ENCODE measurements at places on chromosomes 13 and 19.

- no peak for DNase-seq
- H3K4me1 ChIP-seq, result no peaks in the 10 kb centered on the region
Measured at GRCh38 chr19:13696839-13697238, 67.5 kb upstream of the MRI1 start.

GRCh38 chr13:95378603-95379002 lies 77.4 kb upstream of the ABCC4 start:
- DNase-seq, result no peak
- no peak overlapping the region for H3K4me3 ChIP-seq
- H3K27me3 ChIP-seq, result peaks cover 8% of the 10 kb centered on the region
- no peaks in the 10 kb centered on the region for H3K36me3 ChIP-seq

DNA sequence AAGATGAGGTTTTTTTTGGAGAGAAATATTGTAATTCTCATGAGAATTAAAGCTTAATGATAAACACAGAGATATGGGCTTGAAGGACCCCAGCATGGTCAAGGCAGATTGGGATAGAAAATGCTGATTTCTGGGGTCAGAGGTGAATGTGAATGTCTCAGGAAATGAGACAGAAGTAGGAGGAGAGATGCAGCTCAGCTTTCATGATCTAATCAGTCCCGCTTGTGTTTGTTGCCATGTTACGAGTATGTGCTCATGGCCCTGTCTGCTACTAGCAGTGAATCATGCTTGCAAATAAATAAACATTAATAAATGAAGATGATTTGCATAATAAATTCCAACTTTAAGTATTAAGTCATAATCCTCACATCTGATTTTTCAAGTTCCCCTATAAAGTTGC lies 23.0 kb upstream of the NDFIP2 start:
- H3K27me3 ChIP-seq, result no peaks in the 10 kb centered on the region
- peak; percentile 24 for DNase-seq
- peak overlapping the region; percentile 54 for H3K4me3 ChIP-seq
- peak overlapping the region; percentile 73 for H3K27ac ChIP-seq
- no peaks in the 10 kb centered on the region for H3K36me3 ChIP-seq

GRCh38 chr13:113152691-113152983 lies 5.8 kb upstream of the PROZ start:
- peaks cover 11% of the 10 kb centered on the region for H3K4me1 ChIP-seq
- H3K36me3 ChIP-seq, result peaks cover 14% of the 10 kb centered on the region
- peak overlapping the region; percentile 84 for H3K4me3 ChIP-seq
- H3K27ac ChIP-seq, result peak overlapping the region; percentile 10
- no peak for DNase-seq
- peaks cover 10% of the 10 kb centered on the region for H3K27me3 ChIP-seq

DNA sequence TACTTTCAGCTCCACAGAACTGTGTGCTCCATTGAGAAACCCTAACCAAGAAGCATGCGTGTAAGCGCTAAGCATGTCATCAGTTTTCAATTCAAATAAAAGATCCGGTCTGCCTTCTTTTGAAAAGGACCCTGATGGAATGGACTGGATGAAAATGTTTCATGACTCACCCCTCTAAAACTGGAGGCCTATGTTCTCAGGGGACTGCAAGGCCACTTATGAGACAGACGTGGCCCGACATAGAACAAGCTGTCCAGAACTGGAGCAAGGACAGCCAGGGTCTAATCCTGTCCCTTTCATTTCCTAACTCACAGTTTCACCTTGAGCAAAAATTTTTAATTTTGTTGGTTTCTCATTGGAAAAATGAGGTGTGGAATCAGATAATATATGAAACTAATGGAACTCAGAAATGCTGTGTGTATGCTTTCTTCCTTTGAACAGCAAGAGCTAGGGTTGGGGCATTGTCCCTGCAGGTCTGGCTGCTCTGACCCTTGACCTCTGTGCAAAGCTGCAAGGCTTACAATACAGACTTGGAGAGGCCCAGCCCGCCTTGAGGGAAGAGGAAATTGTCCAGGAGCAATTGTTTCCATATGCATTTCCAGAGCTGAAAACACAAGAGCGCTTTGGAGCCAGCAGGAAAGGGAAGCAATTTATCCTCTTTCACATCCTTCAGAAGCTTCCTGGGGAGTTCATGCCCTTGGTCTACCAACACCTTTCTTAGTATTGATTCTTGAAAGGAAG lies 553.4 kb upstream of the KLF12 start:
- no peak overlapping the region for H3K4me3 ChIP-seq
- H3K36me3 ChIP-seq, result no peaks in the 10 kb centered on the region
- H3K4me1 ChIP-seq, result no peaks in the 10 kb centered on the region
- H3K27ac ChIP-seq, result no peak overlapping the region

GRCh38 chr13:33871207-33872004 lies 53.5 kb downstream of the RFC3 start:
- no peak overlapping the region for H3K4me3 ChIP-seq
- H3K27ac ChIP-seq, result no peak overlapping the region
- no peaks in the 10 kb centered on the region for H3K36me3 ChIP-seq
- H3K4me1 ChIP-seq, result no peaks in the 10 kb centered on the region
- H3K27me3 ChIP-seq, result no peaks in the 10 kb centered on the region

- no peak for DNase-seq
- no peaks in the 10 kb centered on the region for H3K4me1 ChIP-seq
- no peak overlapping the region for H3K4me3 ChIP-seq
- H3K27me3 ChIP-seq, result no peaks in the 10 kb centered on the region
Measured at GRCh38 chr13:95328386-95328785, 27.1 kb upstream of the ABCC4 start.

GRCh38 chr19:44626048-44626624 lies 12.8 kb downstream of the IGSF23 start:
- no peaks in the 10 kb centered on the region for H3K4me1 ChIP-seq
- no peak overlapping the region for H3K4me3 ChIP-seq
- H3K27ac ChIP-seq, result no peak overlapping the region

DNA sequence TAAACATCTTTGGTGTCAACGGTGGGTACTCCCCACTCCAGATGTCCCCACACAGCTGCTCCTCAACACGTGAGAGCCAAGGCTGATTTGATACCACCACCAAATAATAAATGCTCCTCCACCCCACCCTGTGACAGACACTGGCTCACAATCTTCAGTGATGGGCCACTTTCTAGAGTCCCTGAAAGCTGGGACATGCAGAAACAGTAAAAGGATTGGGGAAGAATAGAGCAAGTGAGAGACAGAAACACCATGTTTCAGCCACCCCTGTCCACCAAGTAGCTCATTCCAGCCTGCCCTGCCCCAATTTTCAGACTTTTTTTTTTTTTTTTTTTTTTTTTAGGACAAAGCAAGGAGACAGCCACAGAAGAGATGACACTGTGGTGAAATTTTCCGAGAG lies 1.6 kb downstream of the SLC46A3 start:
- H3K27me3 ChIP-seq, result no peaks in the 10 kb centered on the region
- DNase-seq, result no peak
- H3K27ac ChIP-seq, result peak overlapping the region; percentile 83
- H3K4me1 ChIP-seq, result peaks cover 27% of the 10 kb centered on the region
- peak overlapping the region; percentile 92 for H3K4me3 ChIP-seq
- no peaks in the 10 kb centered on the region for H3K36me3 ChIP-seq
